Nephron progenitor cell (in vitro differentiated cells): ENCODE measurements at places on chromosomes 1 and 21.

- peak; percentile 77 for DNase-seq
Measured at GRCh38 chr1:81414488-81415015, 386.2 kb upstream of the ADGRL2 start.

GRCh38 chr1:112524251-112524650 is 15.5 kb downstream of the WNT2B start:
- DNase-seq = no peak

- no peak for DNase-seq
Measured at GRCh38 chr1:208118841-208119606, 125.2 kb downstream of the PLXNA2 start.

GRCh38 chr1:246198115-246198816 is 308.8 kb downstream of the SMYD3 start:
- DNase-seq = no peak

DNA sequence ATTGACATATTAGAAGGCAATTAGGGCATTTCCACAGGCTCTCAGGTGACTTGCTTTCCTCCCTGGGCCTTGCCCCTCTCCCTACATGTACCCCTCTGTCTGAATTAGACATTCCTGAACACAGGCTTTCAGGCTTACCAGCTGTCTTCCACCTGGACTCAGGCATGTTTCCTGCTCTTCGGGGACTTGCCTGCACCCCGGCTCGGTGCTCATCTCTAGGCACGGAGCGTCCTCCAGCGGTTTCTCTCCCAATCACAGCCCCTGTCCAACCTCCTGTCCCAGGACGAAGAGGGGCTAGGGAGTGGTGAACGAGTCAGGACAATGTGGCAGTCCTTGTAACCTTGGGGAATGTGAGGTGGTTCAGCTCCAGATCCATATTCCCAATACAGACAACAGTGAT is 4.2 kb downstream of the PROK1 start:
- DNase-seq = no peak

- peak; percentile 79 for DNase-seq
Measured at GRCh38 chr1:89843273-89844130, 22.7 kb downstream of the LRRC8D start.

GRCh38 chr1:33687000-33687399 is 176.9 kb upstream of the HMGB4 start:
- DNase-seq = no peak

DNA sequence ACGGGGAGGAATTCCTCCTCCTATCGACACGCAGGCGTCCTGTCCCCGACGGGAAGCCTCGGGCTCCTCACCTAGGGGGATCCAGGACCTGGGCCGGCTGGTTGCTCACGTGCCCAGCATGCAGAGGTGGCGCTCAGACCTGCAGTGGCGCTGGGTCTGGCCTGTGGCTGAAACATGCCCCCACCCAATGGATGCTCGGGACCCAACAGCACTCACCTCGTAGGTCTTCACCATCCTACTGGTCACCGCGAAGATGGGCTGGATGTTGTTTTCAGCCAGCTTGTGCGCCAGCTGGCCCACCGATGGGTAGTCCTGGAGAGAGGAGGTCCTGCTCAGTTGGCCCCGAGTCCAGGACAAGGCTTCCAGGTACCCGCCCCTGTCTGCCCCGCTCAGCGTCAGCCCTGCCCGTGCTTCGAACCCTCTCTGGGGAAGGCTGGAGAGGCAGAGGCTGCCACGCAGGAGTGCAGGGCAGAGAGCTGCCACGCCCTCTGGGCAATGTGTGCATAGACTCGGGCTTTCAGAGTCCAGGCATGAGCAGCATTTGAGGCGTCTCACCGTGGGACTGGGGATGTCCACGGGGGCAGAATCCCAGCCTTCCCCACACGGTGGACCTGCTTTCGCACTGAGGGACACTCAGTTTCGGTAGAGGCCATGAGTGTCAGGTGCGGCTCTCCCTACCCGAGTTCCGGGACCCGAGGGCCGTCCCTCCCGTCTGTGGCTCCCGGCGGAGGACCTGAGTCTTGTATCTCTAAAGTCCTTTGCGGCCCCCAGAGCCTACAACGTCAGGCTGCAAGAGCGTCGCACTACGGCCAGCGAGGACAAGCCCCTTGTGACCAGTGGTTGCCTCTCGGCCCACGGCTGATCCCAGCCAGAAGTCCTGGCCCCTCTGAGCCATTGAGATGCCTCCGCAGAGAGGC is 21.6 kb downstream of the ITGB2 start:
- DNase-seq = no peak

DNA sequence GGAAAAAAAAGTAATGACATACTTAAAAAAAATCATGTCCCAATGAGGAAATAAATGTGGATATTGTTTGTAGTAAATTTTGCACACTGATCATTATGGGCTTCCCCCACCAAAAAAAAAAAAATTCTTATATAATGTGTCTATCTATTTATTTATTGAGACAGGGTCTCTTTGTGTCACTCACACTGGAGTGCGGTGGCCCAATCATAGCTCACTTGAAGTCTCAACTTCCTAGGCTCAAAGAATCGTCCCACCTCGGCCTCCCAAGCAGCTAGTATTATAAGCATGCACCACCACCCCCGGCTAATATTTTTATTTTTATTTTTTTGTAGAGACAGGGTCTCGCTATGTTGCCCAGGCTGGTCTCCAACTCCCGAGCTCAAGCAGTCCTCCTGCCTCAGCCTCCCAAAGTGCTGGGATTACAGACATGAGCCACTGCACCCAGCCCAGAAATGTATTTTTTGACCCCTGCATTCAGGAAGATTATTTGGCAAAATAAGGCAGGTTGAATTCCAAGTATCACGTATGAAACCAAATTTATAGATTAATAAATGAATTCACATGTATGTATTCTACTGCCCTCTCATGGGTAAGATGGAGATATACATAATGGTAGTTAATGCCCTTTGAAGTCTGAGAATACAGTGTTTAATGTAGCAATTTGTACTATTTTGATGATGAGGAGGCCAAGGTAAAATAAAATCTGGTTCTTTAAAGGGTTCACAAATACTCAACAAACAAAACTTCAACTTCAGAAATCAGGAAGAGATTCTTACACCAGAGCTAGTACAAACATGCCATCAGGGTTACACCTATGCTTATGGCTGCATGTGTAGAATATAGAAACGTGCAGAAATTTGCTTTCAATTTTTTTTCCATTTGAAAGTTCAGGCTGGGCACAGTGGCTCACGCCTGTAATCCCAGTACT is 1.4 kb upstream of the DENND2C start:
- no peak for DNase-seq

GRCh38 chr1:203475012-203475981 is at the start of gene PRELP:
Gene PRELP, plus strand, starts transcription at chr1:203475806. Its CDS starts 7,379 bp downstream, at chr1:203483185.
- DNase-seq = no peak

DNA sequence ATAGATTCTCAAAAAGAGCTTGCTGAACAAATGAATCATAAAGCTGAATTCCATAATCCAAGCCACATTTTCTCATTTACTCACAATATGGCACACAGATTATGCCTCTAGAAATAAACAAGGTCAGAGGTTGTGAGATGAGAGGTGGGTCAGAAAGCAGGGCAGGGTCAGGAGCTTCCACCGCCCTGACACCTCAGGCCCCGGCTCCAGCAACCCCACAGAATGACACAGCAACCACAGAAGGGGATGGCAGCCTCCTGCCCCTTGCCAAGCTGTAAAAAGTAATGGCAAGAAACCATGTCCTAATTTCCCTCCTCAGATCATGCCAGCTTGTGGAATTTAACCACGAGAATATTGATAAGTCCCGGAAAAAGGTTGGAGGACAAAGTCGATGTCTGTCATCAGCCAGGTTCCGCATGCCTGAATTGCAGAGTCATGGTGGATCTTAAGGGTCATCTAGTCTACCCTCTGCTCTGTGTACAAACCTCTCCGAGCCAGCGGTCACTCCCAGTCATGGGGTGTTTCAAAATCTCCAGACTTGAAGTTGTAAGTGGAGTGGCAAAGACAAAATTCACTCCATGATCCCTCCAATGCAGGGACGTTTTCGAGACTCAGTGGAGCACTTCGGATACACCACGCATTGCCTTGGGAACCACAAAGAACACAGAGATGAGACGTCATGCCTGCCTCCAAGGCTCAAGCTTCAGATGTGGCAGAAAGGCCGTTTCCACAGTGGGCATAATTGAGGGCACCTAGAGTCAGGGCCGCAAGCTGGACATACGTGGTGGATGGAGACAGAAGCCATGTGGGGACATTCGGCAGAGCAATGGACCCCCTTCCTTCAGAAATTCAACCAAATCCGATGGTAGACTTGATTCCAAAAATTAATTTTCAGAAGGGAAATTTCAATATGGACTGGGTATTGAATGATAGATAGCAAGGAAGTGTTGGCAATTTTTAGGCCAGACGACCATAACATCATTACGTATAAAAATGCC is 254.0 kb downstream of the TOMM20 start:
- no peak for DNase-seq

GRCh38 chr1:44817307-44817706 is 9.0 kb downstream of the BTBD19 start:
- no peak for DNase-seq

DNA sequence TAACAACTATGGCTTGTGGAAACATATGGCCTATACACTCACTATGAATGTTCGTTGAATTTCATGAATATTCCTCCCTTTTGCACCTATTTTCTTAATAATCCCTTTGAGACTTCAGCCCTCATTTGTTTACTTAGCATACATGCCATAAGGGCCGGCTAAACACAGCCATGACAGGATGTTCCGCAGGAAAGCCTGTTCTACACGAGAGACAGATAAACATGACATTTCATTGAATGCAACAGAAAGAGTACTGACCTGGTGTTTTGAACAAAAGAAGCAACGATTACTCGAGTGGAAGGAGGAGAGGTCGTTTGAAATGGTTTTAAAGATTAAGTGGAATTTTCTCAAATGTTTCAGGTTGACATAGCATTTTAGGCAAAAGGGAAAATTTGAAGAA is 459.5 kb upstream of the CXADR start:
- DNase-seq = no peak

- DNase-seq = no peak
Measured at GRCh38 chr21:35777081-35777480, 283.2 kb downstream of the SETD4 start.

GRCh38 chr1:85417876-85418275 is 47.1 kb downstream of the DDAH1 start:
- no peak for DNase-seq

DNA sequence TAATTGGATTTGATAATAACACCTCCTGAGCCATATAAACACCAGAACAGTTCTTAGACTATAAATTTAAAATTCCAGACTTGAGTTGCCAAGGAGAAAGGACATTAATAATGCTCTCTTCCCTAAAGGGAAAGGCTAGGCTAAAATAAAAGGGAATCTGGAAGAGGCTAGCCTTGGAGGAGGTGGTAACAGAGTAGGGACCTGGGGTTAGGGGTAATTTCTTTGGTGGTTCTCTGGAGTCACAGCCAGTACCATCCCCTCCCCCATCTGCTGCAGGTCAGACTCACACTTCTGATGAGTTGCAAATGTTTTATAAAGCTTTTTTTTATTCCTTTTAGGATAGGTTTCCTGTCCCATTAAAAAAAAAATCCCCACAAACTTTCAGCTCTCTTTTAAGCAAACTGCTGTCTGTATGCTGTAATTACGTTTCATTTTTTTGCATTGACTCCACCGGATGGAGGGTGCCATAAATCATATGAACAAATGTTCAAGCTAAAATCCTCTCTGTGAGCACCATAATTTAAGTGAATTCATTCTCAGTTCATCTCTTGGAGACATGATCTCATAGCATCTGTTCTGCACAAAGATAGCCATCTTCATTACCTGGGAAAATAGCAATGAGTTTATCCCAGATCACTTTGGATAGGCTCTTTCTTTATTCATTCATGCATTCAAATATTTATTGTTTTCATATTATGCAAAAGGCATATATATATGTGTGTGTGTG is 379.6 kb downstream of the TTLL7 start:
- no peak for DNase-seq

DNA sequence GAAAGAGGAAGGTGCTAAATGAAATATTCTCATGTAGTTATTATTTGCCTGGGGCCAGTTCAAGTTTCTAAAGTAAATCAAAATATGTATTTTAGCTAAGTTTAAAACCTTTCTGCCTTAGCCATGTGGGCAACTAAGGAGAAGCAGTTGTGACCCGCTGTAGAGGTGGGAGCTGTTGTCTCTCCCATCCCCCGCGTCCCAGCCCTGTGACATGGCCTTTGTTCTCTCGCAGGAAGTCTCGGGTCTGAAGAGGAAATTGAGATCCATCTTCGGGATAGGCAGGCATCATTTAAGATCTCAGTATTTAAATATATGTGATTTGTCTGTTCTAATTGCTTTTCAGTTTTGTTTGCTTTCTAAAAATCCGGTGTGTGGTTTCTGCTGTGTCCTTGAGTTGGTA is 121.5 kb downstream of the CAMTA1 start:
- peak; percentile 29 for DNase-seq

- DNase-seq = no peak
Measured at GRCh38 chr1:184843732-184844495, 89.3 kb upstream of the EDEM3 start.

GRCh38 chr1:150207281-150207971 is 28.5 kb downstream of the ANP32E start:
- no peak for DNase-seq

DNA sequence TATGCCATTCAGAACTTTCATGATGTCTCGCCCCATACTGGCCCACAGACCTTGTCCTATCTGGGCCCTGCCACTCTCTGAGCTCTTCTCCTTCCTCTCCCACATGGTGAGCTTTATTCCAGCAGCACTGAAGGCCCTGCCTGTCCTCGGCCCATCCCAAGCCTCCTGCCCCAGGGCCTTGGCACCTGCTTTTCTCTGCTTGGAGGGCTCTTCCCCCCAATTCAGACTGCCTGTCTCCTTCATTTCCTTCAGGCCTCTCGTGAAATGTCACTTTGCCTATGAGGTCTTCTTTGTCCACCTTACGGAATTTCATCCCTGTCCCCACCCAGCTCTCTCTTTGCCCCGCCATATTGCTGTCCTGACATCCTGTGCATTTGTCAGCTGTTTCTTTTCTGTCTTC is 191.7 kb upstream of the POU3F1 start:
- DNase-seq = no peak

DNA sequence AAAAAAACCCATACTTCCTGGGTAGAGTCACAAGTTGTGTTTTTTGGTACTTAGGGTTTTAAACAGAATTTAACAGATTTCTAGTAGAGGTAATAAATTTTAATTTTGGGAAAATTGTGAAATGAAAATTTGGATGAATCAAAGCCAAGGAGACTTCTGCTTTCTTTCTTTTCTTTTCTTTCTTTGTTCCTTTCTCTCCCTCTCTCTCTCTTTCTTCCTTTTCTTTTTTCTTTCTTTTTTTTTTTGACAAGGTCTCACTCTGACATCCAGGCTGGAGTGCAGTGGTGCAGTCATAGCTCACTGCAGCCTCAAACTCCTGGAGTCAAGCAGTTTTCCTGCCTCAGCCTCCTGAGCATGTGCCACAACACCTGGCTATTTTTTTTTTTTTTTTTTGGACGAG is 46.9 kb upstream of the NEXN start:
- DNase-seq = no peak

DNA sequence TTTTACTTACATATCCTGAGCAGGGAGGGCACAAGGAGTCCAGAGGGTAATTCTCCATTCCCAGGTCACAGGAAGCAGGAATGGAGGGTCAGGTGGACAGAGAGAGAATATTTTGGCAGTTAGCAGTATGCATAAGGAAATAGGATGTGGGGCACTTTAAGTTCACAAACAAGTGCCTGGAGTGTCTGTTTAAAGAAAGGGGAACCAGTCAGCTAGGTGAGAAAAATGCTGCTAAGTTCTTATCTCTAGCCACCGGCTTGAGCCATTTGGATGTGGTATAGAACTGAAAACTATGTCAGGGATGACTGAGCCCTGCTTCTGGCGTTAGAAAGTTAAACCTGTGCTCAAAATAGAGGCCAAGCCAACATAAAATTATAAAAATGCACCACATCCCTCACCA is 739.7 kb upstream of the NCAM2 start:
- DNase-seq = no peak

- DNase-seq = no peak
Measured at GRCh38 chr1:40248412-40248811, 675 bp downstream of the TMCO2 start.
